NCI-H524 (cell line): ENCODE measurements at places on chromosomes 3 and 15.

DNA sequence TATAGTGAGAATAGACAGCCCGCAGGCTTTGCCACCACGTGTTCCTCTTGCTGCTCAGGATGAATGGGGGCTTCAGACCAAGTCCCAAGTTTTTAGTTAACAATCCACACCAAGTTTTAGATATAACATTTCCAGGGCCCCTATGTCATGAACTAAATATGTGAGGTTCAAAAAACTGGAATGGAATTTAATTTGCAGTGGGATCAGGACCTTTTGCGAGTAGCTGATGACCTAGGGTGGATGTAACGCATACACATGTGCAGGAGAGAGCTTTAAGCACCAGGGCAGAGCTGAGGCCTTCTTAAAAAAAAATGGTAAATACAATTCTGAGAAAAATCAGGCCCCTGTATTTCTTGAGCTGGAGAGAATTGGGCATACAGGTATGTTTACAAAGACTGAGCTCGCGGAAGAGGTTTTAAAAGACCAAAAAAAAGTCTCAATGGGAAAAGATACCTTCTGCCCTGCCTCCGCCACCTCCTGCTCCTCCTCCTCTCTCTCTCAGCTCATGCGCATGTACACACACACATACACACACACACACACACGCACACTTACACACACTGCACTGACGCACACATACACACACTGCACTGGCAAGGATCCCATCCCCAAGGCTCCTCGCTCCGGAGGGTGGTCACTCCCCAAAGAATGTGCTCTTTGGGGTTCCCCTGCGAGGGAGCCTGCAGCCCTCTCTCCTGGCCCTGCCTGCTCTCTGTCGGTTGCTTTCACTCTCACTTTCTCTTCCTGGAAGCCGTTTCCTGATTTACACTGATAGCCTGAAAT is 48.2 kb upstream of the IGF1R start:
- DNase-seq, result no peak

DNA sequence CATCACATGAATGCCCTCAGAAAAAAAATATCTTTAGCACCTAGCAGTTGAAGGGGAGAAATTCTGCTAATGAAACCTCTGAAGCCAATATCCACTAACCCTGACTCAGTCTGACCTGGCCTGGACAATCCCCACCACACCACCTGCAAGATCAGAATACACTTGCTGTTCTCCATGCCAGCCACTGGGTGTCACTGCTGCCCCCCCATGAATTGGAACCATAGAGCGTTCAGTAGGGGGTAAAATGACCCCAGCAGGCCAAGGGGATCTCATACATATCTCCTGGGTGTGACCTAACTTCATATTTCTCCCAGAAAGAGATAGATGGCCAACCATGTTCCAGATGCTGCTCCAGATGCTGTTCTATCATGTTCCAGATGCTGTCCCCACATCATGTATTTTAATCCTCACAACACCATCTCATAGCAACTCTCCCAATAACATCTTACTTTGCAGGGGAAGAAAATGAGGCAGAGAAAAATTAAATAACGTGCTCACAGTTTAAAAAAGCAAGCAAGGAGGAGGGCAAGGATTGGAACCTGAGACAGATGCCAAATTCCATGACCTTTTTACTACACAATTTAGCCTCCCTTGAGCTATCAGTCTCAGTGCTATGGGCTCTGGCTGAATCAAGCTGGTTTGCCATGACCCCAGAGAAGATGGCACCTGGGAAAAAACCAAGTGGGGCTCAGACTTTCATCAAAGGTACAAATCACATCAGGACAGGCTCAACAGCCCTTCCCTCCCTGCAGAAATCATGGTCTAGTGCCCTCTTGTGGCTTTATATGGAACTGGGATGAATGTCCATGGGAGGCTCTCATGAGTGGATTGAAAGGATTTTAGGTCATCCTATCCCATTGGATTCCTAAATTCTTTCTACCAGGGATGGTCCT is 12.4 kb downstream of the NTRK3 start:
- DNase-seq, result peak; percentile 65

DNA sequence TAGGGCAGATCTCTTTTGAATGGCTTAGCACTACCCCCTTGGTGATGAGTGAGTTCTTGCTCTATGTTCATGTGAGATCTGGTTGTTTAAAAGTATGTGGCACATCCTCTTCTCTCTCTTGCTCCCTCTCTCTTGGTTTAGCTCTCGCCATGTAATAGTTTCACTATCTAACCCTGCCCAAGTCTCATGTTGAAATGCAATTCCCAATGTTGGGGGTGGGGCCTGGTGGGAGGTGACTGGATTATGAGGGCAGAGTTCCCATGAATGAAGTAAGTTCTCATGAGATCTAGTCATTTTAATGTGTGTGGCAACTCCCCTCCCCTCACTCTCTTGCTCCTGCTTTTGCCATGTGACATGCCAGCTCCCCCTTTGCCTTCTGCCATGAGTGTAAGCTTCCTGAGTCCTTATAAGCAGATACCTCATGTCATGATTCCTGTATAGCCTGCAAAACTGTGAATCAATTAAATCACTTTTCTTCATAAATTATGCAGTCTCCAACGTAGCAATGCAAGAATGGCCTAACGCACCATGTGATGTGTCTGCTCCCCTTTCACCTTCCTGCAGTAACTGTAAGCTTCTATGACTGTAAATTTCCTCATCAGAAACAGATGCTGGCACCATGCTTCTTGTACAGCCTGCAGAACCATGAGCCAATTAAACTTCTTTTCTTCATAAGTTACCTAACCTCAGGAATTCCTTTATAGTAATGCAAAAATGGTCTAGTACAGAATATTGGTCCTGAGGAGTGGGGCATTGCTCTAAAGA is 74.8 kb upstream of the KCNH8 start:
- DNase-seq, result no peak

DNA sequence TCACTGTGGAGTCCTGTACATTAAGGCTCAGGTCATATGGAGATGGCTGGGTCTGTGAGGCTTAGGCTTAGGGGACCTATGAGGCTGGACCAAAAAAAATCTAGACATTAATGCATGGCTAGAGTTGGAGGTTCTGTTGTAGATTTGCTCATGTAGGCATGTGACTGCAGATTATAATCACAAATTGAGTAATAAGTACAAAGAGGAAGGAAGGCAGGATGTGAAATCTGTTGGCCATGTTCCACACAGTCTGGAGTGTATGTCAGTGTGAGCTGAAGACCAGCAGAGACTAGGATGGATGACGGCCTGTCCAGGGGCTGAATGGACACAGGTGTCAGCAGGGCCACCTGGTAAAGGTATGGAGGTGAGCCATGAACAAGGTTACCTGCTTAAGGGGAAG is at the start of gene ST3GAL6:
Gene ST3GAL6, plus strand, starts transcription at position 265 of the 400 bp plus-strand sequence. CDS start 5,101 bp downstream, outside the sequence.
- no peak for DNase-seq

DNA sequence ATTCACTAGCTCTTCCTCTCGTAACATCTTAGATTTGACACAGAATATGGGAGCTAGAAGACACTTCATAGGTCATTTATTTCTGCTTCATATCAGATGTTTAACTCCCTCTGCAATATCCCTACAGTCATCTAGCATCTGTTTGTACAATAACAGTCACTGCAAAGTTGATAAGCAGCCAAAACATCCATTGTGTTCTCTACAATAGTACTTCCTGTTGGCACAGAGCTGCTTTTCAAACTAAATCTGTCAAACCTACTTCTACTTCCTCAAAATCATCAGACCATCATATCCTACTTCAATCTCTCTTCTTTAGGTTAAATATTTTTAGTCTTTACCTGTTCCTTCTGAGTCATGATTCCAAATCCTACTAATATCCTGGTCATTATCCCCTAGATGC is 233.2 kb downstream of the FGF12 start:
- DNase-seq, result no peak

DNA sequence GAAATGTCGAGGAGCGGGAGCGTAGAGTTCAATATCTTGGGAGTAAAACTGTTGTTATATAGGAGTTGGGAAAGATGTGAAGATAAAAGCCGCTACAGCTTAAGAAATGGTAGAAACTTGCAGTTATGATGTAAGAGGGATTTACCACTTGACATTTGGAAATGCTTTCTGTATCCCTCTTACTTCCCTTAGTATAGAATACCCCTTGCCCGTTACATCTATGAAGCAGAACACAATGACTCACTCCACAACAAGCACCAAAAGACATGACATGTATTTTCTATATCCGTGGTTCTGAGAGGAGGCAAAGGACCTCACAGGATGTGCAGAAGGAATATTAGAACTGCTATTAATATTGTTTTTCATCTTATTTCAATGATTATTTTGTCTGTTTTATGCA is 254.2 kb upstream of the NR2F2 start:
- DNase-seq, result no peak

DNA sequence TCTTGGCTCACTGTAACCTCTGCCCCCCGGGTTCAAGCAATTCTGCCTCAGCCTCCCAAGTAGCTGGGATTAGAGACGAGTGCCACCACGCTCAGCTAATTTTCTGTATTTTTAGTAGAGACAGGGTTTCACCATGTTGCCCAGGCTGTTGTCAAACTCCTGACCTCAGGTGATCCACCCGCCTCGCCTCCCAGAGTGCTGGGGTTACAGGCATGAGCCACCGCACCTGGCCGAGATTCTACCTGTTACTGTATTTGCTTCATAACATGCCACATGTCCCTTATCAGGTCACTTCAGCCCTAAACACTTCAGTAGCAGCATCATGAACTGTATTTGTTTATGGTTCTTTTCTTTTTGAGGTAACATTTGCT is 7.5 kb upstream of the LCTL start:
- no peak for DNase-seq

DNA sequence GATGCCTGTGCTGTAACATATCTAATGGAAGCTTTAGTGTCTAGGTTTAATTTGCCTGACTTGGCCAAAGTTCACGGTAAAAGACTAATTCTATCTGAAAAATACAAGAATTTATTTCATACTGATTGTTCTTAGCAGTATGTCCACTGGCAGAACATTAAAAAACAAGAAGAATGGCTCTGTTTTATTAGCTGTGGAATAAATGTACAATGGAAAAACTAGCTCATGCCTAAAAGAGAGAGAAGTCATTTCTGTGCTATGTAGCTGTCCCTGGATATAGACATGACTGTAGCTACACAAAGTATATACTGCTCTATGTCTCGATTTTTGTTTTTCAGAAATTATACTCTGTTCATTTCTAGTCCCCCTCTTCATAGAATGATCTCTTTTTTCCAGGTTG is 13.9 kb upstream of the VGLL3 start:
- no peak for DNase-seq

GRCh38 chr3:40152482-40153133 is 156.9 kb upstream of the EIF1B start:
- no peak for DNase-seq

DNA sequence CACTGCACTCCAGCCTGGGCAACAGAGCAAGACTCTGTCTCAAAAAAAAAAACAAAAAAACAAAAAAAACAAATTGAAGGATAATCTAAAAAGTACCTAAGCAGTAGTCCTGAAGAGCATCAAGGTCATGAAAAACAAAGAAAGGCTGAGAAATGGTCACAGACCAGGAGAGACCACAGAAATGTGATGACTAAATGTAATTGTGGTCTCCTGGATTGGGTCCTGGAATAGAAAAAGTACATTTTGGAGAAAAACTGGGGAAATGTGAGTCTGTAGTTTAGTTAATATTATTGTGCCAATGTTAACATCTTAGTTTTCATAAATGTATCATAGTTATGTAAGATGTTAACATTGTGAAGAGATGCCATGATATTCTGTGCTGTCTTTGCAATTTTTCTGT is 267.5 kb upstream of the NR2E3 start:
- DNase-seq, result no peak

DNA sequence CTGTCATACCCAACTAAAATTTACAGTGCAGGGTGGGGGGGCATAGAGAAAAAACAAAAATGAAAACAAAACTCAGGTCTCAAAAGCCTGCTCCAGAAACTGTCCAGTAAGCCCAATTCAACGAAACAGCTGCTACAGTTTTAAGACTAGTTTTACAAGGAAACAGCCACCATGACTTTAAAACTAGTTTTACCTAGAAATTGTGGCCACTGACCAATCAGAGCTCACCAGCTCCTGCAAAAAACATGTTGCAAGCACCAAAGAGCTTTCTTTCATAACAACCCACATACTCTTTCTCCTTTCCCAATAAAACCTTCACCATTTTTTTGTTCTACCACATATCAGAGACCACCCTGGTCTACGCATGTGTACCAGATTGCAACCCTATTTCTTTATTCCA is 7.3 kb upstream of the CFAP91 start:
- no peak for DNase-seq

GRCh38 chr15:27271258-27271657 is 300.3 kb downstream of the GABRG3 start:
- no peak for DNase-seq

- DNase-seq, result no peak
These were observed 100.3 kb downstream of the FSIP1 start for GRCh38 chr15:39682366-39682765.

GRCh38 chr15:80003934-80004472 is 33.0 kb upstream of the BCL2A1 start:
- DNase-seq, result no peak

GRCh38 chr3:7263347-7264195 is 402.7 kb downstream of the GRM7 start:
- DNase-seq, result no peak

DNA sequence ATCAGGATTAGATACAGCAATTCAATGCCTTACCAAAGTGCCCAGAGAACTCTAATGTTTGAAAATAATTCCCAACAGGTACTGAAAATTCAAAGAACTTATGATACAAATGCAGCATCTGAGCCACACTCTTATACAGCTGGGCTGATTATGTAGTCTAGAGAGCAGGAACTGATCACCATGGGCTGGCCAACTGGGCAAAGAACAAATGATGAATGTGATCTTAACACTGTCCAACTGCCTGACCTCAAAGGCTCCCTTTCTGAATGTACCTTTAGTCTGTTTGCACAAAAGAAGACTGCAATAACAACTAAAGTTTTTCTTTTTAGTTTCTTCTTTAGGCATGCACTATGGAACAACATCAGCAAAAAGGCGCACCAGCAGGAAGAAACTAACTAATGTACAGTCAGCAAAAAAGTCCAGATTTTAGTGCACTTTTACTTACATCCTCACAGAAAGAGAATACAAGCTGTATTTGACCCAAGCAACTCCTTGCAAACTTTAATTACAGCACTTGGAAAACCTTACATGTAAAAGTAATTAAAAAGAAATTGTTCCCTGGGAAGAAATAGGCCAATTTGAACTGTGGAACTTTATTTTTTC is 1095.1 kb downstream of the IGSF11 start:
- DNase-seq, result no peak

- DNase-seq, result no peak
These were observed 128.0 kb downstream of the DNAJB8 start for GRCh38 chr3:128338536-128339330.

GRCh38 chr3:49611719-49612118 is 57.4 kb downstream of the BSN start:
- no peak for DNase-seq

GRCh38 chr3:116139641-116140040 is 305.6 kb downstream of the LSAMP start:
- DNase-seq, result no peak

- DNase-seq, result no peak
These were observed 221.5 kb downstream of the ZIC4 start for GRCh38 chr3:147184794-147185193.

- peak; percentile 8 for DNase-seq
These were observed 993.2 kb downstream of the OTOL1 start for GRCh38 chr3:162489853-162490252.

DNA sequence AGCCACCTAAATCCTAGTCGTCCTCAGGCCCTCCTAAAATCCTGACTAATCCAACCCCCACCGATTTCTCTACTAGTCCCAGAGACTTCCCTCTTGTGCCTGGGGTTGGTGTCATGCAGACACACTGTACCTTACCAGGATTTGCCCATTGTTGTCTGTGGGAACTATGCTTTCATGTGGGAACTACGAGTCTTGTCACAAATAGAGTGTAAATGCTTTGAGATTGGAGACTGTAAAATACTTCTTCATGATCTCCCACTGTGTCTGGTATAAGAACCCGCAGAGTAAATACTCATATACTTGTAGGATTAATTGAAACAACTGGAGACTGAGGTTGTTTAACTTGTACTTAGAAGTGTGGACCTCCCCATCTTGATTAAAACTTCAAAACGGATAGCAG is 11.2 kb downstream of the B3GNT5 start:
- no peak for DNase-seq
